Testis (tissue), 5 donors: ENCODE measurements at places on chromosomes 4 and X.

DNA sequence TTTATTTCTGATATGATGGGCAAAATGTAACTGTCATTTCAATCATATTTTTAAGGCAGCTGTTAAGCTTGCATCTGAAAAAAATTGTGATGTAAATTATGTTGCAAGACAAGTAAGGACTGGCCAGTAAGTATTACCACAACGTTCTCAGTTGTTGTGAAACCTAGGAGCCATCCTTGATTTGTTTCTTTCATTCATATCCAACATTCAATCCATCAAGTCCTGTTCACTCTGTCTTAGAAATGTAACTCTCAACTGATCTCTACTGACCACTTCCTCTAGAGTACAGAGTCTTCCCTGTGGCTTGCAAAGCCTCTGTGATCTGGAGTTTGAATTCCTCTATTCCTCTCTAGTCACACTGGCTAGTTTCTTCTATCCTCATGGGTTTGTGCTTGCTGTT lies 161.4 kb upstream of the MAD2L1 start:
- DNase-seq: no peak

DNA sequence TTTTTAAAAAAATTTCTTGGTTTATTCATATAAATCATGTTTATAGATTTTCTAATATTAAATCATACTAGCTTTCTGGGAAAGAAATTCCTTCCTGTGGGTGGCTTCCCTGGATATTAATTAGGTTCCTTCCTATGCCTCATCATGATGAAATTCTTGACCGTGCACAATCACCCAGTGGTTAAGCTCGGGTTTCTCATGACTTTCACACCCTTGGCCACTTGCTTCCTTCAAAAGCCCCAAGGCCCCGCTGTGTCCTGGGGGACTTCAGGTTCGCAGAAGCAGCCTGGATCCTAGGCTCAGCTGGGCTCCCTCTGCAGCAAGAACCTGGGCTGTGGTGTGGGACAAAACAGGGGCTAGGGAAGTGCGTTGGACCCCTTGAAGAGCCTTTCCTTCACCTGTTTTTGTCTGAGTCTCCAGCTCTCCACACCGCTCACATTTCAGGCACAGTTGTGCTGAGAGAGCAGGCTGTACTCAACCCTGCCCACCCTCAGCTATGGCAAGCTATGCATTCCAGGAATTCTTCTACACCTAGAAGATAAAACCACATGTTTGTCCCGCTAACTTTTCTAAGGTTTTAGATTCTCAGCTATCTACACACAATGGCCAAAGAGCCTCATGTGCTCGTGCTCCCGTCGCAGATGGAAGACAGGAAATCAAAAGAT lies 48.9 kb upstream of the TMSB15B start:
- DNase-seq: no peak

DNA sequence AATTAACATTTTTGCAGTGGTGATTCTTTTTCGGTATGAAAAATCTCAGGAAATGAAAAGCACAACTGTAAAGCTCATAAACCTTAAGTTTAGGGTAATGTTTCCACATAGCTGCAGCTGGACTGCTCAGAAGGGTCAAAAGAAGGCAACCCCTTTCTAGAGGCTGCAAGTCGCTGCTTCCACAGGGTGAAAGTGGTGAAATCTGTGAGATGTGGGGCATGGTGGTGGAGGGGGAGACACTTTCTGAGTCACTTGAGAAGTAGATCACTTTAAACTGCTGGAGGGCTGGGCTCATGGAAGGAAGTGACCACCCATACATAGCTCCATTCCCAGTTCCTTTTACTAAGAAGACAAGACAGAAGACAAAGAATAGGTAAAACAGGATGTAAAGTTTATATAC lies 8.7 kb downstream of the SFRP2 start:
- no peak for DNase-seq

DNA sequence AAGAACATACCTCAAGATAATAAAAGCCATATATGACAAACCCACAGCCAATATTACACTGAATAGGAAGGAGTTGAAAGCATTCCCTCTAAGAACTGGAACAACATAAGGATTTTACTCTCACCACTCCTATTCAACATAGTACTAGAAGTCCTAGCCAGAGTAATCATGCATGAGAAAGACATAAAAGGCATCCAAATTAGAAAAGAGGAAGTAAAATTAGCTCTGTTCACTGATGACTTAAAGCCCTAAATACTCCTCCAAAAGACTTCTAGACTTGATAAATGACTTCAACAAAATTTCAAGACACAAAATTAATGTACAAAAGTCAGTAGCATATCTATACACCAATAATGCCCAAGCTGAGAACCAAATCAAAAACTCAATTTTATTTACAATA lies 235.7 kb downstream of the NKX6-1 start:
- DNase-seq: no peak

DNA sequence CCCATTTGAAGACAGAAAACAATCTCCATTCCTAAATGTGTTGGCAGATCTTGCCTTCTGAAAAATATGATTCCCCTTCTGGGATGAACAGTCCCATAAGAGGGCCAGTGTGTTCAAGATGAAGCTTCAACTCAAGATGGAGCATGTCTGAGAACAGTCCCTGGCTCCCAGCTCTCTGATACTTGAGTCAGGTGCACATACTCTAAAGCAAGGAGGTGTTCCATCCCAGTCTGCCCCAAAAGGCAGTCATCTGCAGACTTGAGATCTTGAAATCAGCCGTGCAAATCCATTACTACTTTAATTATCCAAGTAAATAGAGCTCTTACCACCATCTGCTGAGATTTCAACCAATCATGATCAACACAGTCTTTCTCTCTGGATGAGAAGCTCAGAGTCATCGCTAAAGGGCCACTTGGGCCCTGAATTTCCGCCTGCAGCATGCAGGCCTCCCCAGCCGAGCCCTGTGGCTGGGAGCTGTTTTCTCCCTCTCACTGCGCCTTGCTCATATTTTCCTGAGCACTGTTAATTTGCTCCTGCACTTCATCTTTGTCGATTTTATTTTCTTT lies 22.2 kb downstream of the CCDC149 start:
- no peak for DNase-seq

DNA sequence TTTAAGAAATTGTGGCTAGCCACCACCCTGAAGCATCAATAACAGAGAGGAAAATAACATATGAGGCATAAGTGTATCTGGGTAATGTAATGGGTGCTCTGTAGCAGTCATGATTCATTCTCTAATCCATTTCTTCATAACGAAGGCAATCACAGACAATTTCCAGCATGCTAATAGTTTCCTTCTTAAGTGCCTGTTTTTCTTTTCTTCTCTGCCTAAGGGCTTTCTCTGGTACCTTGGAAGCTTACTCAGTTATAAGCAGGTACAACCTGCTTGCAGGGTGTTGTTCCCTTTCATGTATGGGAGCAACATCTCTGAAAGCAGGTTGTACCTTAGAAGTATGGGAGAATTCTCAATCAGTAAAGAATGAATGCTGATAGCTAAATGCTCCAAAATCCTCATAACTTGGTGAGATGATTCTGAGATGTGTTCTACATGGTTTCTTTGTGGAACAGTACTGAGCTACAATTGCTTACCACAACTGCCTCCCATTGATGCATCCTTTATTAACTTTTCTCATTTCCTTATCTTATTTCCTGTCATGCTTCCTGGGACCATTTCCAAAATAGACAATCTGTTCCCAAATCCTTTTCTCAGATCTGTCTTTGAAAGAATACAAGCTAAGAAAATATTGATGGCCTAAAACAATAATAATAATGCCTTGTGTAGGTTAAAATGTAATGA lies 247.6 kb downstream of the PAPSS1 start:
- no peak for DNase-seq

- no peak for DNase-seq
Measured at GRCh38 chrX:14362721-14363120, 166.6 kb upstream of the GLRA2 start.

DNA sequence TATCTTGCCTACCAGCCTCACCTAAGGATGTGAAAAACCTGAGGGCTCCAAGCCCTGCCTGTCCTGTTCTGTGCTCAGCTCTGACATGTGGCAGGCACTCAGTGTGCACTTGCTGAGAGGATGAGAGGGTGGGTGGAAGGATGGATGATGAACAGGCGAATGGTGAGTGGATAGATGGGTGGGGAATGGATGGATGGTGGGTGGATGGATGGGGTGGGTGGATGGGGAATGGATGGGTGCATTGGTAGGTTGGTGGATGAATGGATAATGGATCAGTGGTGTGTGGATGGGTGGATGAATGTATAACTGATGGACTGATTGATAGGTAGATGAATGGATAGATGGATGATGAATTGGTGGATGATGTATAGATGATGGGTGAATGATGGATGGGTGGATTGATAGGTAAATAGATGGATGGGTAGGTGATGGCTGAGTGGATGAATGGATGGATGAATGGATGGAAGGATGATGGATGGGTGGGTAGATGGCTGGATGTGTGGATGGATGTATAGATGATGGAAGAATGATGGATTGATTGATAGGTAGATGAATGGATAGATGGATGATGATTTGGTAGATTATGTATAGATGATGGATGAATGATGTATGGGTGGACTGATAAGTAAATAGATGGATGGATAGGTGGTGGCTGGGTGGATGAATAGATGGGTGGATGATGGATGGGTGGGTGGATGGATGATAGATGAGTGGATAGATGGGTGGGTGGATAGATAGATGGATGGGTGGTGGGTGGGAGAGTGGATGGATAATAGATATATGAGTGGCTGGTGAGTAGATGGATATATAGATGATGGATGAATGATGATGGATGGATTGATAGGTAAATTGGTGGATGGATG lies 69.3 kb upstream of the NKX1-1 start:
- DNase-seq: no peak

DNA sequence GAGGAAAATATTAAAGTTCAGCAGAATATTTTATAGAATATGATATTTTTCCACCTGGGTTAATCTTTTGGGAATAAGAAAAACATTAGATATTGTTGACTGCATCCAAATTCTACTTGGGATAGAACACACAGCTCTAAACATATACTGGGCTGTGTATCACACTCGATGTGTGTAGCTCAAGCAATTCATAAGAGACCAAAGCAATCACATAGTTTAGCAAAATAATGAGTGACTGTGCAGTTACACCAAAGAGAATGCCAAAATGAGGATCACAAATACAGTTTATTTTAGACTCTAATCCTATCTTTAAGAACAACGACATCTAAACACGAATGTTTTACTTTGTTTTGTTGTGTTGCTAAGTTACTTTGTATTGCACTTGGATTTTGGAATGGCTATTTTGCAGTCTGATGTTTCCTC lies 101.2 kb downstream of the CBR4 start:
- DNase-seq: no peak

- no peak for DNase-seq
Measured at GRCh38 chr4:173192375-173193162, 24.0 kb downstream of the GALNT7 start.

DNA sequence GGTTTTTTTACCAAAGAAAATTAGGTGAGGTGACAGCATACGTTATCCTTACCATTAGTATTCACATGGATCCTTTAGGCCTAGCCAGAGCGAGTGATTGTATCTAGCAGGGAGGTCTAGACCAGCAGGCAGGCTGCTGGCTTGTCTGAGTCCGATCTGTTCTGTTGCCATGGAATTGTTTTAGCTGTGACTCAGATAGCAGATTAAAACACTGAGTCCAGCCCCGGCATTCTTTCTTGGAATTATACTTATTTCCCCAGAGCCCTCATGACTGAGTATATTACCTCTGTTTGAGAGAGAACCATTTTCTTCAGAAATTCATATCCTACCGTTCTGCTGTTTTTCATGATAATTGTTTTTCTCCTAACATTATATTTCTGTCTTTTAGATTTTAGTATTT lies 37.4 kb downstream of the OCRL start:
- peak; percentile 43 for DNase-seq

GRCh38 chr4:2105559-2105958 lies 46.4 kb downstream of the NAT8L start:
- no peak for DNase-seq

- no peak for DNase-seq
Measured at GRCh38 chrX:86507331-86507730, 359.1 kb downstream of the DACH2 start.

DNA sequence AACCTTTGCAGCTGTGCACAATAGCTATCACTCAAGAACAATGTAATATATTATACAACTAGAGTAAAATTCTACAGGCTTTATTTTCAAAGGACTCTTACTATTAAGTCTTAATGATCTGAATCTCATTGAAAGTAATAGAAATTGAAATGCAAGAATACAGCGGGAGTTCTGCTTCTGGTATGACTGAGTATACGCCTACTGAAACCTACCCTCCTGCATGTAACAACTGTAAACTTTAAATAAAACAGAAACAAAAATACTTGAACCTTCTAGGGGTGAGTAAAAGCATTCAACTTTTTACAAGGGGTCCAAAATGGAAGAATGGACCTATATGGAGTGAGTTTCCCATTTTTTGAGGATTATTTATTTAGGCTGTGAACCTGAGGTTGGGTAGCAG lies 13.5 kb downstream of the DCHS2 start:
- DNase-seq: no peak

- DNase-seq: no peak
Measured at GRCh38 chr4:69800599-69800998, 40.2 kb upstream of the SULT1B1 start.

DNA sequence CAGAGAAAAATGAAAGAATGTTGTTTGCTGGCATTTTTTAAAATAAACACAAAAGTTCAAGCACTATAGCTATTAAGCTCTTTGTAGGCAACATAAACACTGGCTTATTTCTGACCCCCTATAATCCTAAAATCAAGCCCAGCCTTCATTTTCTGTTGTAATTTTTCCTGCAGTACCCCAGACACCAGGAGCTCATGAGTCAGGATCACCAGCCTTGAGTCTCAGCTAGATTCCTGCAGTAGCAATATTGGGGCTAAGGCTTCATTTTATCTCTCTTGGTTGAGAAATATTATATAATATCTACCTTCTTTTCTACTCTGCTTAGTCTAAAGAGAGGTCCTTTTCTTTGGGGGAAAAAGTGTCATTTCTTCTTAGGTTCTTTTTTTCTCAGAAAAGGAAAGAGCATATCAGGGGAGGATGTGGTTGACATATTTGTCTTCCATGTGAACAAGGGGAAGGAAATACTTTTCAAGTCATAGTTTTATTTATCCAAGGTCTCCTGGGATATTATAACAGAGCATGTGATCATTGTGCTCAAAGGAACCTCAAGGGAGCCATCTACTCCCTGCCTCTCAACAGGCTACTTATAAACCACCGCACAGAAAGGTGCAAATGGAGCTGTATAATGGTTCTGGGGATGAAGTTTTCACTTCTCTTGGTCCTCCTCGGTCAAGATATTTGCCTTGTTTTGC lies 678.3 kb upstream of the NR3C2 start:
- DNase-seq: no peak

DNA sequence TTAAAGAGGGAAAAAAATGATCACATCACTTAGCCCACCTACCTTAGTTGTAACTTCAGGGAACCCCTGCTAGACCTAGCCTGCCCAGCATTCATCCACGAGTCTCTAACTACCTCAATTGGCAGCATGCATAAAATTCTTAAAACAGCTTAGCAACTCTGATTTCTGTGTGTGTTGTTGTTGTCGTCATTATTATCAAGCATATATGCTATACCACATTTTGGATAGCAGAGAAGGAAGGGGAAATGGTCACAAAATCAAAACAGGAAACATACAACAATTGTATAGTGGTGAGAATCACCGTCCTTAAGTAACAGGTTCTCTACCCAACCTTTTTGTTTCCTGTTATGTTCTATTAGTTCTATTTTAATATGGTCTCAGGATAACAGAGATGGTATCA lies 2.7 kb upstream of the ACOT9 start:
- no peak for DNase-seq

GRCh38 chr4:132065940-132066495 lies 1083.1 kb upstream of the PCDH10 start:
- DNase-seq: no peak
